NK-92 treated with Interleukin-12 subunit alpha and Interleukin-12 subunit beta, amount 100 ng/mL, for 24 hours (cell line): ENCODE measurements at places on chromosomes 12 and 14.

DNA sequence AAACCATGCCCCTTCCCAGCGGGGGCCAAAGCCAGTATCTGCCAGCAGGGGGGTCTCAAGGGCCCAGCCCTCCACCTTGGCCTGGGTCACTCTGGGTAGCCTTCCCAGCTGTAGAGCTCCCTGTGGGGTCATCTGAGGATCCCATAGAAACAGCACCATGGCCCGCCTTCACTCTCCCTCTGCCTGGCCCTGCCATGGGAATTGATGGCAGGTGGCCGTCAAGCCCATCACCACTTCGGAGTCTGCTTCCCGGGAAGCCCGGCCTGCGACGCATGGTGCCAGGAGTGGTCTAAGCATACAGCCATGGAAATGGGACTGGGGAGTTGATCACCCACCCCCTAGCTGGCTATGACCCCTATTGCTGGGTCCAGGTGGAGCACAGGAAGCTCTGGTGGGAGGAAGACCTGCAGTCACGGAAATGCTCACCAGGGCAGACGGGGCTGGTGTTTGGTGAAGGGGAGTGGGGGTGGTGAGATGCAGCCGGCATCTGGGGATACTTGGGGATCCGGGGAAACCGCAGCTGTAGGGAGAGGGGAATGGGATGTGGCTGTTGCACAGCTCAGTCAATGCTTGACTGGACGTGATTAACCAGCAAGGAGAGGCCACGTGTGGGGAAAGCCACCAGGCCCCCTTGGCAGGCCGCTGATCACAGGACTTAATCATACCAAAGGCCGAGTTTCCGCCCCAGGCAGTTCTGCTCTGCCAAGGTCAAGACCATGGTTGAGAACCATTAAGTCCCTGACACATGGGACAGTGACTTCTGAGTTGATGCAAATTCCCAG is 52.2 kb upstream of the DIO3 start:
- DNase-seq: no peak

DNA sequence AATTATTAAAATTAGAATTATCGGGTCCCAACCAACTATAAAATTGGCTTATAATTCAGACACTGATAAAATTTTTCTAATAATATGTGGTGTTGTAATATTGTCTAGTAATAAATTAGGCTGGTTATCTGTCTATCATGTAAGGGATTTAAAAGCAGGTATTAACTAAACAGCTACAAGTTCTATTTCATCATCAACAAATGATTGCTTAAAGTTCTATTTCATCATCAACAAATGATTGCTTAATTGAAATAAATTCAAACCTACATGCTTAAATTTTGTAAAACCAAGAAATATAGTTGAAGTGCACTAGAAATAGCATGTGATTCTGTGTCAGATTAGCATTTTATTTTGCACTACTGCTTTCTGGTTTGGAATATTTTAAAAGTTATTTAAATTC is 34.1 kb downstream of the SLCO1A2 start:
- DNase-seq: no peak

DNA sequence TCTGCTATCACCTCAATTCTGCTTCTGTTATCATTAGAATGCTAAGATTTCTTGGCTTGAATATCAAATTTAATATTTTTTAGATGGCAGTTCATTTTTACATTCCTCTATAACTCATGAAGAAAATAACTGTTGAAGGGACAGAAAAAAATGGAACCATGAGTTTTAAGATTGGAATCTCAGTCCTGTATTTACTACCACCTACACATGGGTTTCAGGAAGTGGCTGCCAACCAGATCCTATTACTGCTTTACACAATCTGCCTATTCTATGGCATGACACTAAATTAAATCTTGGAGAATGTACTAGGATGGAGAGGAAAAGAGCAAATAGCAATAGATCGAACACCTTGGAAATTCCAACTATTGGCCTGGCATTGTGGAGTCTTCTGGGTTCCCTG is 140.8 kb downstream of the DUSP6 start:
- no peak for DNase-seq

GRCh38 chr14:77094672-77095284 is 3.3 kb upstream of the CIPC start:
- peak; percentile 49 for DNase-seq

- no peak for DNase-seq
These were observed 846 bp downstream of the BRMS1L start for GRCh38 chr14:35826952-35827416.

- DNase-seq: no peak
These were observed 11.7 kb downstream of the PROX2 start for GRCh38 chr14:74864198-74864597.

DNA sequence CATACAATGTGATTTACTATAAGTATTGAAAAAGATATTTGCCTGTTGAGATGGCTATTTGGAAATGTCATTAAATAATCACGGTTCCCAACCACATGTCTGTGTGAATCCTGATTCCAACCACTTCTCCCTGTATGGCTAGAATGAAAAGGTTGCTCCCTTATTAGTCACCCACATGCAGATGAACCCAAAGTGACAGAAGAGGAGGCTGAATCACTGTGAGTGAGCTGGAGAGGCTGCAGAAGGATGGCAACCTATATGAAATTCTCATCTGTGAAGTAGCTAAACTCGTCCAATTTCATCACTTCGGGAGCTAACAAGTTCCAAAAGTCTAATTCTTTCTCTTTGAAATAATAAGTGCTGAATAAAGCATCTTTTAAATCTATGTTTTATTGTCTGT is 300.5 kb downstream of the PRKD1 start:
- DNase-seq: no peak

DNA sequence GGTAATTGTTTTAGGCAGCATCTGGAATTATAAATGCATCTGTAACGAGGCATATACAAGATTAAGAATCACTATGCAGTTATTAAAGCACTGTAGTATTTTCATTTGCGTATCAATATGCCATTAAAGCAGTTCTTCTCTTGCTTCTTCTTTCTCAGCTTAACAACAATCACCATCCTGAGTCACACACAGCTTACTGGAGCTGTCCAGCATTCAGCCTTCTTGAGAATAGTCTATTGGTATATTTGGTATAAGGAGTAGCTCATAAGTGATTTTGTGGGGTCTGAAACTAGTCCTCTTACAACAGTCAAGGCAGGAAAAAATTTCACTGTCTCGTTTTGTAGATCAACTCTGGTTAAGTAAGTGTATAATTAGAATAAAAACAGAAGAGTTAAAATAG is 523.0 kb upstream of the FOXG1 start:
- DNase-seq: no peak

DNA sequence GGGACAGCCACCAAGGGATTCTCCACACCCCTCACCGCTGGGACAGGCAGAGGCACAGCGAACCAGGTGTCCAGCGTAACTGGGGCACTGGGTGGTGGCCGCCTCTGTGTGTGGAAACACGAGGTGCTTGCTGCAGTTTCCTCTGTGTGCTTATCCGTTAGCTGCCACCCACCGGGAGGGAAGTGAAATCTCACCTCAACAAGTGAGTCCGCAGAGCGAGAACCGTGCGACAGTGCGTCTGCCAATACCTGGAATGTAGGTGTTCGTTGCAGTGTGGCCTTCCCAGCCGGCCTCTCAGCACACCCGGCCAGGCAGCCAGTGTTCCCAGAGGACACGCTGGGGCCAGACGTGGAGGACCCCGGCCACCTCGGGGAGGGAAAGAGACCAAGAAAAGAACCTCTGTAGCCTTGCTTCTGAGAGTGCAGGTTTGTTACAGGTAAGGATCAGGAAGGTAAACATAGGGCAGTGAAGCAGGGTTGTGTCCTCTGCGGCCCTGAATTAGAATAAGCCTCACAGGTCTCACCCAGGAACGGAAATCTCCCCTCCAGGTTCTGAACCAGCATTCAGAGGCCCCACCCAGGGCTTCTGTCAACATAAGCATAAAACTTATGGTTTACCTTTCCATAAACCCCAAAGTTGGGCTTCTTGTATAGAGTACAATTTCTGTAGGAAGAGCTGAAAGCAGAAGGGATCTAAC is 1.5 kb downstream of the BCL2L14 start:
- no peak for DNase-seq

- DNase-seq: no peak
These were observed 5.9 kb downstream of the TOMM20L start for GRCh38 chr14:58401587-58401986.

DNA sequence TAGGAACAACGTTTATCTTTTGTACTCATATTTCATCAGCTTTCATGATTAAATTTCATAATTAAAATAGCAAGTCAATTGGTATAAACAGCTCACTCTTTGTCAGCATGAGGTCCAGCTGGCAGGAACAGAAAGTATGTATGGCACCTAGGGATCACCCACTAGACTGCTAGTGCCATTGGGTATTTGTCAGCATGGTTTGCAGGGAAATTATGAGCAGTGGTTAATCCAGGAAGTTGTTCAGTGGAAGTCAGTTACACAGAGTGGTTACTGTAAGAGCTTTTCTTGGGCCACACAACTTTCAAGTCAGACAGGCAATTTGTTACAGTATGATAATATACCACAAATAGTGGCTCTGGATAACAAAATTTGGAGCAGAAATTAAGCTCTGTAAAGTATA is 340.3 kb upstream of the RGS6 start:
- DNase-seq: no peak

DNA sequence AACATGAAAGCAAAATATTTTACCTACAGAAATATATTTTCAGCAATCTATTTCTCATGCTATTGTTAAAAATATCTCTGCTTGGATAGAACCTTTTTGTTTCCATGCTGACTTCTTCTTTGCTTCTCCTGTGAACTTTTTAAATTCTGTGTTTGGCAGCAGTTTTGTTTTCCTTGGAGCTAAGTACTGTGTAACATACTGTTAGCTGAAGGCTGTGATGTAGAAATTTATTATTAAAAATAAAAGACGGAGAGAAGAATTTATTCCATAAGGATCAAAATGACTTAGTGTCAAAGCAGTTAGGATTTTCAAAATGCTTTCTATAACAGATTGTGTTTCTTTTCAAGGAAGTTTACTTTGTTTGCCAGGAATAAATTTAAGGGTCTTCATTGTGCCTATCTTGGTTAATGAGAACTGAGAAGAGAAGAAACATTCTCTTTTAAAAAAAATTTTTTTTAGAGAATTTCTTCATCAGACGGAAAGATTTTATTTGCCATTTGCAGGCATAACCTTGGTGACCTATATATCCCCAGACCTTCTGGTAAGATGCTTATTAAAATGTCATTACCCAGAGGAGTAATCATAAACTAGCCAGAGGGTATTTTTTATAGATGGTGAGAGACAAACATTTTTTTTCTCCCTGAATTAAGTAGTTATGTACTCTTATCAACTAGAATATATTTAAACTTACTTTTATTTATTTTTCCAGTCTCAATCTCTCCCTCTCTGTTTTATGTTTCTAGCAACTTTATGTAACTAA is 147.1 kb upstream of the SLCO1C1 start:
- DNase-seq: no peak

GRCh38 chr12:11209113-11209512 is 22.4 kb upstream of the TAS2R42 start:
- no peak for DNase-seq

DNA sequence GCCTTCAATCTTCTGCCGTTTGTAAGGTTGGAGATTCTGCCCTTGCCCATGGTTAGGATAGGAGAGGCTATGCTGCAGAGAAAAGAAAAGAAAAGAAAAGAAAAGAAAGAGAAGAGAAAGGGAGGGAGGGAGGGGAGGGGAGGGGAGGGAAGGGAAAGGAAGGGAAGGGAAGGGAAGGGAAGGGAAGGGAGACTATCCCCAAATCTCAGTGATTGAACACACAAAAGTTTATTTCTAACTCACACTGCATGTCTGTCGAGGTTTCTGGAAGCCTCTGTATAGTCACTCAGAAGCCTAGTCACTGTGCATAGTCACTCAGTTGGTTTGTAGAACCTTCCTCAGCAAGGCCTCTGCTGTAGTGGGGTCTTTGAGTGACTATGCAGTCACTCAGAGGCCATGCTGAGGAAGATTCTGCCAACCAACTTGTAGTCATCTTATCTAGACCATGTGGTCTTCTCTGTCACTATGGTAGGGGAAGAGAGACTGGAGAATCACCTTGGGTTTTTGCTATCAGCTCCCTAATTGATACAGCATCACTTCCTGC is 52.3 kb upstream of the ABCC9 start:
- DNase-seq: no peak

DNA sequence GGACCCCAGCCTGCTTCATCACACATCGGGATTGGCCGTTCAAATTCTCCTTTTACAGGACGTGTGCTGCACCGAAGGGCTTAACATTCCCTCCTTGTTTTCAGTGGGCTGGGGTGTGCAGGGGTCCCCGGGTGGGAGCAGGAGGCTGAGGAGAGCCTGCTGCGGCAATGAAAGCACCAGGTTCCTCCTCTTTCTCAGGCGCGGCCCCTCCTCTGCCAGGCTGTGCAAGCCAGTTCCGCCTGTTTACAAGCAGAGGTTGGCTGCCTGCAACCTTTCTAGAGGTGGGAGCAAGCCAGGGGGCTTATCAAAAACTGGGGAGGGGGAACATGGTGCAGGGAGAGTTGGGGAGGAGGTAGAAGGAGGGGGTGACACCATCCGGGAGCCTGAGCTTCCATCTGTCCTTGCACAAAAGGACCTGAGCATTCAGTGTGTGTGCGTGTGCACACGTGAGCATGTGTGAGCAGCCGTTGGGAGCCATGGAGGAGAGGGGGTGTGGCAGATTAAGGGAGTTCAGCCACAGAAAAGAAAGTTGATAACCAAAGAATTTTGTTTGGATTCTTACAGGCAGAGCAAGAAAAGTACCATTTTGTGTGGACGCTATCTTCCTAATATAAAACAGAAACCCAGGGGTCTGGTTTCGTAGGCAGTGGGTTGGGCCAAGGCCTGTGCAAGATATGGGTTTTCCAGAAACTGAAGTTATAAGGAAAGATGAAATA is 108.8 kb upstream of the RFLNA start:
- no peak for DNase-seq

- DNase-seq: no peak
These were observed 11.5 kb downstream of the CBLN3 start for GRCh38 chr14:24417832-24418491.

DNA sequence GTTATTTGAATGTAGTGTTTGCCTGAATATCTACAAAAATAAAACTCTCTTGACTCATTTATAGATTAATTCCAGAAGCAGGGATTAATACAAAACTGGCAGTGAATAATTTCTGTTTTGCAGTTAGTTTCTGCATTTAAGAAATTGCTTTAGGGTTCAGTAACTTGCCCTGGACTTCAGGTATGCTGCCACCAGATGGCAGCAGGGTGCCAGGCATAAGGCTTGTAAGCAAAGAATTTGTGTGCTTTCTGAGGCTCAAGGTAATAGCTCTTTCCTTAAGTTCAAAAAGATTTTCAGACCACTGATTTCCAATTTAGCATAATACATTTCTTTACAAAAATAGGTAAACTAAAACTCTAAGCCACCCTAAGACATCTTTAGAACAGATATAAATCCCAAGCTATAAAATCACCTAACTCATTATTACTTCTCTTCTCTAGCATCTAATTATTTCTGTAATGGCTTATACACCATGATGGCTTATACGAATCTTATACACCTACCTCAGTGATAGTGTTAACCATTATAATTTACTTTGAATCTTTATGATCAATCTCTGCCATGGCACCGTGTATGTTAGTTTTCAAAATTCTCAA is 398.3 kb downstream of the APAF1 start:
- no peak for DNase-seq
